ENCODE measurements at places on chromosomes 5 and 9.

DNA sequence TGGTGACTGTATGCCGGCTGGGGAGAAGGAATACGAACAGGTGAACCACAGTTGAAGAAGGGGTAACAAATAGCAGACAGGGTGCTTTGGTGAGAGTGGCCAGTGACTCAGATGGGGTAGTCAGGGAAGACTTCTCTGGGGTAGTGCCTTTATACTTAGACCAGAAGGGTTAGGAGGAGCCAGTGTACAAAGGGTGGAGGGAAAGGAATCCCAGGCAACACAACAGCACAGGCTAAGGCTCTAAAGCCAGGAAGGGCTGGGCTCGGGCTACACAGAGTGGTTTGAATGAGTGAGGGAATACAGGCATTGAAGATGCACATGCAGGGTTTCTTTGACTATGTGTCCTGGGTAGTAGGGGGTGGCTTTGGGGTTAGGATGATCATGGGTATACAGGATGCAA lies 70.6 kb upstream of the CXCL14 start:
- DNase-seq: no peak

GRCh38 chr5:54703133-54703532 lies 185.6 kb downstream of the SNX18 start:
- DNase-seq: no peak

GRCh38 chr5:67383451-67383850 lies 186.9 kb upstream of the CD180 start:
- DNase-seq: no peak

GRCh38 chr9:76650692-76651091 lies 113.5 kb upstream of the PCA3 start:
- no peak for DNase-seq

DNA sequence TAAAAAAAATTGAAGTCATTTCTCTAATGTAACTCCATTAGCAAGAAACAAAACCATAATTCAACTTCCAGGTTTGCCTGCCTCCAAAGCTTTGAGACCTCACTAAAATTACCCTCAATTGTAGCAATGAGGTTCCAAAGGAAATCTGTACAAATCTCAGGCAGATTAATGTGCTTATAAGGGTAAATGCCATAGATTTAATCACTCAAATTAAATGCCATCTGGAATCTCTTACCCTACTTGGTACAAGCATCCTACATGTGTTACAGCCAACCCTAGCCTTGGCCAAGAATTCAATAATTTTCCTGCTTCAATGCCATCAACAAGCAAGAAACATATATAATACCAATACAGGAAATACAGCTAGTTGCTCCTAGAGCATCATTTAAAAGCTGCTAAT lies 452.8 kb downstream of the RAB3C start:
- no peak for DNase-seq

GRCh38 chr9:78994471-78994870 lies 577.3 kb upstream of the TLE4 start:
- DNase-seq: no peak

DNA sequence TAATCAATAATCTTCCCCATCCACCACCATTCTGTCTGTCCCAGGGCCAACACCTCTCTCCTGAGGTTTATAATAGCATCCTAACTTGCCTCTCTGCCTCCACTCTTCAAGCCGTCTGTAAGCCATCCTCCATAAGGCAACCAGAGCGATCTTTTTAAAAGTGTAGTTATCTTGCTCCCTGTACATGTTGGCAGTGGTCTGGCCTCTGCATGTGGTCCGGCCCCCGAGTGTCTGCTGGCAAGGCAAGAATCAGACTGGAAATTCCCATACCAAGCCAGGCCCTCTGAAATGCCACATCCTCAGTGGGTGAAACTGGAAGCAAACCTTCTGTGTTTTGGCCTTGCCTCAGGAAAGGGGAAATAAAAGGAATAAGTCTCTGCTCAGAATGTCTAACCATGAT lies 17.0 kb downstream of the TTLL11 start:
- DNase-seq: no peak

- no peak for DNase-seq
Measured at GRCh38 chr9:37382161-37382981, 40.1 kb upstream of the GRHPR start.

GRCh38 chr5:16550316-16550952 lies 66.4 kb downstream of the RETREG1 start:
- DNase-seq: peak; percentile 48

- no peak for DNase-seq
Measured at GRCh38 chr5:112930082-112930344, 8.0 kb upstream of the REEP5 start.

DNA sequence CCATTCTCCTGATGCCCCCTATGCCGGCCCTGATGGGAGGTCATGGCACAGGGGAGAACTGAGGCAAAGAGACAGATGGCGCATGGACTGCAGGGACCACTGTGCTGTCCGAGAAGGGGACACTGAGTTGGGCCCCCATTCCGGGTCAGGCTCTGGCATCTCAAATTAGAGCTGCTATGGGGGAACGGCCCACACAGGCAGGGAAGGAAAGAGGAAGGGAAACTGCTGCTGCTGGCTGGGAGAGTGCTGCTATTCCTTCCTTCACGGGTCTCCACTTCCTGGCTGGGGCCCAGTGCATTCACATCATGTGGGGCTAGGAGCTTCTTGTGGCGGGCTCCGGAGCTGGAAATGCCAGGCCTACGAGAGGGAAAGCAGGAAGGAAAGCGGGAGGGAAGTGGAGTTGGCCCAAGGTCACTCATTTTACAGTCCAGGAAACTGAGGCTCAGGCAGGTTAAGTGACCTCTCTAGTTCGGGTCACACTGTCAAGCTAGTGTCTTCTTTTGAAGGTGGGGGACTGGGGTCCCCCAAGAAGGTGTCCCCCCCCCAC lies 1.3 kb upstream of the CARD19 start:
- no peak for DNase-seq

GRCh38 chr5:170584450-170585058 lies 80.7 kb downstream of the KCNIP1 start:
- no peak for DNase-seq

- DNase-seq: no peak
Measured at GRCh38 chr9:114691956-114692295, 9.9 kb upstream of the TEX48 start.
